ENCODE measurements at places on chromosomes 12 and 14.
A peak's percentile ranks its signal among the peaks of the same experiment; 100 is the strongest.

DNA sequence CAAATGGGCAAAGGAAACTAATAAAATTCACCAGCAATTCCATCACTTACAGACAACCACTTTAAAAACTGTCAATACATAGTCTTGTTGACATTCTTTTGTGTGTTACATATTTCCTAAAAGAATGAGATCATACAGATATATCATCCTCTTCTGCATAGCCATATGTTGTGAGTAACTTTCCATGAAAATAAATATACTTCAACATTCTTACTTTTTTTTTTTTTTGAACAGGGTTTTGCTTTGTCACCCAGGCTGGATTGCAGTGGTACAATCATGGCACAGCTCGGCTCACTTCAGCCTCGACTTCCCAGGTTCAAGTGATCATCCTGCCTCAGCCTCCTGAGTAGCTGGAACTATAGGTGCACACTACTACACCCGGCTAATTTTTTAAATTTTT, 20.9 kb downstream of the ZC2HC1C start:
- ATAC-seq: no peak

- ATAC-seq: no peak
These were observed 188.7 kb downstream of the BCAT1 start for GRCh38 chr12:24760162-24760561.

DNA sequence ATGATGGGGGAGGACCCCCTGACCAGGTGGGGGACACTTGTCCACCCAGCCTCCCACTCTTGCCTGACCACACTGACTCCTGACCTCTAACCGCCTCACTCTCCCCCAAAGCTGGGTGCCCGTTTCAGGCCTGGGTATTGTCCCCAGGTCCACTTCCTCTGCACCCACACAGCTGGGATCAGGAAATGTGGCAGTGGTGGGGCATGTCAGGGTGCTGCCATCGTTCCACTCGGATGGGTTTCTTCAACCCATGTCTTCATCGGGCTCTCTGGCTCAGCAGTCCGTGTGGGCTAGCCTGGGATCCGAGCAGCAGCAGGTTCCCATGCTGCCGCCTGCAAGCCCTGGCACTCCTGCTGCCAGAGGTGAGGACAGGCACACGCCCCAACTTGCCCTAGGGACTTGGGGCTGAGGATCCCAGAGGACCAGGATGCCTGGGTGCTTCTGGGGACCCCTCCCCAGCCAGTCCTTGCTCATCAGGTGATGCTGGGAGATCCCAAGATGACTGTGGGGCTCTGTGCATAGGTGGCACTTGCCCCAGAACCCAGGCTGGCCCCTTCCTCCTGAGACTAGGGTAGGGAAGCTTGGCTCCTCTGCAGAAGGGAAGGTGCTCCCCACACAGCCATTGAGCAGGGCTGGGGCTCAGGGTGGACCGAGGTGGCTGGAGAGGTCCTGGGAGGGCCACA, 2.9 kb upstream of the CLBA1 start:
- no peak for ATAC-seq

DNA sequence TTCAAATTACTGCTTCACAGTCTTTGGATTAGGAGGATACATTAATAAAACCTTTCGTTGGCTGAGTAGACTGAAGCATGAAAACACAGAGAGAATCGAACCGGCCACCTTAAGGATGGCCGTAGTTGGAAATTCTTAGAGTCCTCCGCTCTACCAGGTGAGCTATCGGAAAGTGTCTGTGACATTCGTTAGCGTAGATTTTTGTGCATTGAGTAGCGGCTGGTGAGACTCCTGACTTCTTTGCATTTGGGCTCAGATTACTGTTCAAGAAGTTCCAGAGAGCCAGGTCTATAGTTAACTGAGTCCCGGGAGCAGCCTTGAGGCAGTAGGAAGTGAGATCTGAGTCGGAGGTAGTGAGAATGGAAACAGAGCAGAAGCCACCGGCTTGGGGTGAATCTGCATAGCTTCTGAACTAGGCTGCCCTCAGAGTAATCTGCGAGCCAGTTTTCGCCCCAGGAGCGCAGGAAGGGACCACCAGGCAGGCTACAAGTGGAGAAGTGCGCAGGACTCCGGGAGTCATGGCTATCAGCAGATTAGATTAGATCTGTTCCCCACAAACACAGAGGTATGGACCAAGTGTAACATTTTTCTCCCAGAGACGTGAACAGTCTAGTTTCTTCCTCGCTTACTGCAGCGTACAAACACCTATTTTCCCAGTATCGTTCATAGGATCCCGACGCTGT, 11.0 kb downstream of the OR6S1 start:
- no peak for ATAC-seq

- ATAC-seq: peak; percentile 80
These were observed 107.1 kb downstream of the GPR135 start for GRCh38 chr14:59358102-59358501.

- ATAC-seq: no peak
These were observed 308.2 kb upstream of the FBXO33 start for GRCh38 chr14:39740454-39740853.

- ATAC-seq: no peak
These were observed 56.3 kb downstream of the SLC4A8 start for GRCh38 chr12:51480978-51481377.

GRCh38 chr12:55501601-55502000, 9.4 kb downstream of the OR6C68 start:
- ATAC-seq: no peak

DNA sequence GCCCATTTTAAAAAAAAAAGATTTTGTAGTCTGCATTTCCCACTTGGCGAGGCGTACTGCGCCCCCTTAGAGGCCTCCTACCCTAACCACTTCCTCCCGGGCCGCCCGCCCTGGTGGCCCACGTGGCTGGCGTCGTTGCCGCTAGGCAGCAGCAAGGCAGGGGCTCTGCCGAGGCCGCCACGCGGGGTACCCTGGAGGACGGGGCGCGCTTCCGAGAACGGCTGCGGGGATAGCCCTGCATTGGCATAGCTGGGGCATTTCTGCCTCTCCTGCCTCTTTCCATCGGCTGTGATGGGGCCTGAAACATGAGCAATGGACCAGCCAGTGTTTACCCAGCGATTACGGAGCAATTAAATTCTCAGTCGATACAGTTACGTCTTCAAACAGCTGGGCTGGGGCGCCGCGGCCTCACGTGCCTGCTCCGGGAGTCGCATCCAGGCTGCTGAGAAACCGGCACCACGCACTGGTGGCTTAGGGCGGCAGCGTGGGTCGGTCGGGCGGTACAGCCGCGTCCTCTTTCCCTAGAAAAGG, 38.0 kb downstream of the IQSEC3 start:
- no peak for ATAC-seq

GRCh38 chr12:12019881-12020280, 50.9 kb upstream of the BCL2L14 start:
- no peak for ATAC-seq

- ATAC-seq: no peak
These were observed 253.6 kb downstream of the ZFP36L1 start for GRCh38 chr14:68539241-68539737.

Measured in gastroesophageal sphincter (tissue), 4 donors.